Umbilical cord (tissue), 2 donors: ENCODE measurements at places on chromosomes 1 and 21. TPM values are rescaled to one million over a fixed set of nuclear protein-coding genes. Genes with fewer than 3 reads are reported as not detected.

DNA sequence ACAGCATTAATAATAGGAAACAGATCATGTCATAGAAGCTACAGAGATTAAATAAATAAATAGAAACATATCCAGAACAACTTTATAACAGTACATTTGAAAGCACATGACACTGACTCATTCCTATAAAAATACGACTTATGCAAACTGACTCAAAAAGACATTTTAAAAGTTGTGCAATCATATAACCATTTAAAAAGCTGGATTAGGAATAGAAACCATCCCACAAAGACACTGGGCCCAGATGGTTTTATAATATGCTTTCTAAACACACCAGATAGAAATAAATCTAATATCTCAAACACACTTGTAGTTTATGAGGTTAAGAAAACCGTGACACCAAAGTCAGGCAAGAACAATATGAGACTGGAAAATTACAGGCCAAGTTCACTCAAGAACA, 47.6 kb downstream of the MATN1 start:
- DNase-seq: no peak

DNA sequence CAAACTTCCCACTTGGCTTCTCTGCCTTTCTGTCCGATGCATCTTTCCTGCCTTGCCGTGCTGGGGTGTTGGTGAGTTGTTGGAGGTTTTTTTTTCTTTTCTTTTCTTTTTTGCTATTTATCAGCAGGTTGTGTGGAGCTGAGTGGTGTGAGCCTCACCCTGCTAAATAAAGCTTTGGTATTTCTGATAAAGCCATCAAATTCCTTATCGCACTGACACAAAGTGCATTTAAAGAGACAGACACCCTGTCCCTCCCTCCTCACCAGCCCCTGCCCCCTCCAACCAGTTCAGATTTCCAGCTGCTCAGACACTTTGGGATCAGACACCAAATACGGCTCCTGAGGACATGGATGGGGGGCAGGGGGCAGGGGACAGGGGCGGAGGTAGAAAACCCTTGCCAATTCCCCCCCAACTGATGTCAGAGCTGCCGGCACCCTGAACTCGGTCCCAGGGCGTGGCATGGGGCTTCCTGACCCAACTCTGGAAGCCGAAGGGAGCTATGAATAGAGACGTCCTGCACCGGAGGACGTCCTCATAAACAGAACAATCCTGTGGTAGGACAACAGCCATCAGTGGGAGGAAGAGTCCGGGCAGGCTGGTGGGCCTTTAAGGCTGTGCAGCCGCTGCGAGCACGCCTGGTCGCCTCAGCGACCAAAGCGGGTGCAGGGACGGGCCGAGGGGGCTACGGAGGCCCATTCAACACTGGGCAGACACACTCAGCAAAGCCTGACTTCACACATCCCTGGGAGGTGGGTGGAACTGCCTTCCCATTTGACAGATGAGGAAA, 79.0 kb downstream of the CASZ1 start:
- DNase-seq: no peak

DNA sequence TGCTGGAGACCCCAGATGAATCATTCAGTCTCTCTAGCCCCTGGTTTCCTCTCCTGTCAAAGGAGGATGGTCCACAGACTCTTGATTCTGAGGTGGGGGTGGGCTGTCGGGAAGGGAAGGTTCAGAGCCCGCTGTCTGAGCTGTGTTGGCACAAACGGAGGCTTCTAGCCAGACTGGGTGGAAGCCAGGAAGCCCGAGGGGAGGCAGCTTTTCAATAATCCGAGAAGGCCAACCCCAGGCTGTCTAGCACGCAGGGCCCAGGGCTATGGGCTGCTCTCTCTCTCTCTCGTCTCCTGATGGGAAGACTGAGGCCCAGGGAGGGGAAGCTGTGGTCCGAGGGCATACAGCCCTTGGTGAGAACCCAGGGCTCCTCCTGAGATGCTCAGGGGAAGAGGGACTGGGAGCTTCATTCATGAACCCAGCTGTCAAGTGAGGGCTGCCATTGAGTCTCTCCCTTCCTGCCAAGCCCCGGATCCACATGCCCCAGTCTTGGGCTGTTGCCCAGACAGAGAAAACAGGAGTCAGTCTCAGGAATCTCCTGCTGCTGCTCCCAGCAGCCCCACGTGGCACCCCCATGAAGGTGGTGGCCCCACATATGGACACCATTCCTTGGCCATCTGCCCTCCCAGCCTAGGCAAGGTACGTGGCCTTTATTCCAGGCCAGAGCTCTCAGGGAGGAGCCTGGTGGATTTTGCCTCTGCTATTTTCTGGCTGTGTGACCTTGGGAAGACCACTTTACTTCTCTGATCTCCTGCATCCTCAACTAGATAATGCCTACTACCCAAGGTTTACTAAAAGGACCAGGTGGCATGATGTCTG, 44.4 kb downstream of the RAP1GAP start:
- no peak for DNase-seq

DNA sequence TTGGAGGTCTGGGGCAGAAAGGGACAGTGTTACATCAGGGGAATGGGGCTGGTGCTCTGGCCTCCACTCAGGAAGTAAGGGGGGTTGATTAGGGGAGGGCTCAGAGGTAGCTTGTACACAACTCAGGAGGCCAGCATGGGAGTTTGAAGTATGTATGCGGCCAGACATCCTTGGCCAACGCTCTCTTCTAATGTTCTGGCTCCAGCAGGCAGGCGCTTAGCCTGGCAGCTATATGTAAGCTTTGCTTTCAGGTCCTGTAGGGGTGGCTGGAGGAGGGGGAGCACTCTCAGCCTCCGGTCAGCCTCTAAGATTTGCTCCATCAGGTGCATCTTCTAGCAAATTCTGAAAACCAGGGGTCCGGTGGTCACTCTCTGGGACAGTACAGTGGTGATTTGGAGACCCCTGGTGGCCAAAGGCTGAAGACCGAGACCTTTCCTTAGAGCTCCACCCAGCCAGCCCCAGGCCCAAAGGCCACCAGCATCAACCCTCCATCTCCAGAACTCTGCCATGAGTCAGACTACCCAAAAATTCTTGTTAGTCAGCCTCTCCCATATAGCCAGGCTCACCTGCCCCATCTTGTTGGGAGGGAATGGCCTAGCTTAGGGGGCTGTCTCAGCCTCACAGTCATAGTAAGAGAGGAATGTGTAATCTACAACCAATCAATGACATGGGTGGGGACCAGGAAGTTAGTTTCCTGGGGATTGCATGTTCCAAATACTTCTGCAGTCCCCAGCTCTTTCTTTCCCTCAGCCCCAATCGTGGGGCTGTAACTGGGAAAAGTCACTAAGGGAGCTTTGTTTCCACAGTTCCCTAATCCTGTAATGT, 9.7 kb upstream of the COL8A2 start:
- peak; percentile 79 for DNase-seq

DNA sequence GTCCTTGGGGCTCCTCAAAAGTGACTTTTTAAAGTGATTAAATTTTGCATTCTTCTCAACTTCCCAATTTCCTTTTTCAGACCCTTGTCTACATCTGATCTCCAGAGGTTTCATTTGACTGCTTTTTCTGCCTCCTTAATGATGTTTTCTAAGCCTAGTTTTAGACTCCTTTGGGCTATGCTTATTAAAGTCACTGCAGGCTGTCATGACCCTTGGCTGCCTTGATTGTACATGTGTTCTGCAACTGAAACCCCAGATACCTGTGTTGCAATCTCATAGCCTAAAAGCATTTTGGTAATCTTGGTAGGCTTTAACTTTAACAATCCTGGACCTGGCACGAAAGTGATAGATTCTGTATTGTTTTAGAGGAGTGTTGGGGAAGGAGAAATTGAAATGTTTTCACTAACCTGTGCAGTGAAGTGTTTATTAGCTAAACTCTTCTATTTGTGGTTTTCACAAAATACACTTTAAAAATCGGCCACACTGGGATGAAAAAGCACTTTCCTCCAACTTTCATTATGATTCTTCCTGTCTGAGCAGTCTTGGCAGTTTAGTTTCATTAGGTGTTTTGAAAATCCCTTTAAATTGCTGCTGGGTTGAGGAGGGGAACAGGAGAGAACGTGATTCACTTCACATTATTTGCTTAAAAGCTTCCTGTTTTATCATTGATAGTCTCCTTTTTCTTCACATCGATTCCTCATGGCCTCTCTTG, 4.9 kb downstream of the MACO1 start:
- no peak for DNase-seq

GRCh38 chr1:84847253-84848250, 45.5 kb downstream of the LPAR3 start:
- DNase-seq: peak; percentile 95

- DNase-seq: no peak
These were observed 14.2 kb downstream of the TRAF5 start for GRCh38 chr1:211340622-211341507.

GRCh38 chr21:25563361-25564116, 43.7 kb downstream of the MRPL39 start:
- no peak for DNase-seq

DNA sequence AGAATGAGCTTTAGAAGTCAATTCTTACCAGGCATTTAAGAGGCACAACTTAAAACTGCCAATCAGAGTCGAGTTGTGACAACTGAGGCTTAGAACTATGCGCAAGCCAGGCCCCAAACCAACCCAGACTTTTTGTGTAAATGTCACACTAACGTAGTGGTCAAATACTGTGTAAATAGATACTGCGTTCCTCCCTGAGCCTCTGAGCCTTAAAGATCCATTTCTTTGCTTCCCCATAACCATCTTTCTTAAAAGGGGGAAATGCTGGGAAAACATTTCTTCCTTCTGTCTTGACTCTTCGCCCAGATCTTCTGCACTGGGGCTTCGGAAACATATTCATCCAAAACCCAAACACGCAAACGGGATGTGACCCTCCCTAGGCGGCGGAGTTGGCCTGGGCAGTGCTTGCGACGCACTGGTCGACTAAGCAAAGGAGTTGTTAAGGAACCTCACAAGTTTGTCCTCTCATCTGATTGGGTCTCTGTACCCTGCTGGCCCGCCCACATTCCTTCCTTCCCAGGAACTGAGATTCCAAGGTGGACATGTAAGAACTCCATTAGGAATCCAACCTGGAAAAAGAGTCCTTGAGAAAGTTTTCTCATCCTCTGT, 2.6 kb downstream of the ADAMTS5 start:
- peak; percentile 62 for DNase-seq

- no peak for DNase-seq
These were observed 383.7 kb downstream of the PRDM2 start for GRCh38 chr1:14083706-14084105.

- no peak for DNase-seq
These were observed 312.1 kb downstream of the DSCAM start for GRCh38 chr21:40534886-40535285.

Gene GPR157
- total RNA-seq: 4.1 TPM

Gene LCE1C
- not detected for total RNA-seq

Gene CELA2B
- total RNA-seq: not detected

Gene PNRC2
- total RNA-seq: 119 TPM

Gene UBASH3A
- total RNA-seq: 1.9 TPM

Gene SNX7
- 32.7 TPM for total RNA-seq

Gene FOXJ3
- total RNA-seq: 29.4 TPM
